Activated naive CD4-positive, alpha-beta T cell treated with anti-CD3 and anti-CD28 coated beads for 36 hours (primary cell): ENCODE measurements at places on chromosomes 11 and 22. TPM values are rescaled to one million over a fixed set of nuclear protein-coding genes. Genes with fewer than 3 reads are reported as not detected.

- no peak for DNase-seq
- no peak overlapping the region for H3K27ac ChIP-seq
- no peak overlapping the region for H3K4me3 ChIP-seq
- no peaks in the 10 kb centered on the region for H3K36me3 ChIP-seq
Observed at GRCh38 chr11:85595285-85595884, 31.8 kb downstream of the DLG2 start.

DNA sequence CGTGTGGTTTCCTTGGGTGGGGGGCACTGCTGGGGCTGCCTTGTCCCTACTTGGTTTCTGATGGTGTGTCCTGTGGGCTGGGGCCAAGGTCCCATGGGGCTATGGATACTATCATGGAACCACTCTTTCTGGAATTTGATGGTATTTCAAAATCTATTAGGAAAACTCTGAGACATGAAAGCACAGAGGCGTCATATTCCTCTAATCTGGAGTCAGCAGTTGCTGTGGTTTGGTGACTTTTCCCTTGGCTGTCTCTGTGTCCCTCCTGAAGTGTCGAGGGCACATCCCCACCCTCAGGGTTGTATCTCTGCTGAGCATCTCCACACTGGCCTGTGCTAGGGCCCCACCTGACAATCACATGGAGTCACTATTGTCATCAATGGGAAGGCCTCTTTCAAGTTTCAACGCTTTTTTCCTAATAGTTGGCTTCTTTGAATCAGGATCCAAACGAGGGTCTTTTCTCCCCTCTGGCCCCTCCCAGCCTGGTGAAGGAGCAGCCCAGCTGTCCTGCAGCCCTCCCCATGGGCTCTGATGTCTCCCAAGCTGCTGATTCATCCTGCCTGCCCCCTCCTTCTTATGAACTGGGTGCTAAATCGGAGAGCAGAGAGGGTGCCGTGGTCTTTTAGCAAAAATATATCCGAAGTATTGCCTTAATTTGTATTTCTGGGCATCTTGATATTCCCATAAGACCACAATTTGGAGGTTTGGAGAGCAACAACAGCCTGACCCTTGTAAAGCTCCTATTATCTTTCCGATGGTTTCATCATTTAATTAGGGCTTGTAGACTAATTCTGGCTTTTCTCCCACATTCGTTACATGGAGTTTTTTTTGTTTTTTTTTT, 38.5 kb downstream of the MED15 start:
- peak overlapping the region; percentile 80 for H3K27ac ChIP-seq
- no peak overlapping the region for H3K4me3 ChIP-seq
- peaks cover 73% of the 10 kb centered on the region for H3K4me1 ChIP-seq
- no peak for DNase-seq
- no peaks in the 10 kb centered on the region for H3K27me3 ChIP-seq

GRCh38 chr11:69915151-69915500, 95.9 kb upstream of the FGF3 start:
- no peak for DNase-seq
- no peaks in the 10 kb centered on the region for H3K4me1 ChIP-seq
- H3K27me3 ChIP-seq: peaks cover 34% of the 10 kb centered on the region
- no peak overlapping the region for H3K27ac ChIP-seq
- H3K4me3 ChIP-seq: no peak overlapping the region

GRCh38 chr11:9203691-9204311, 61.3 kb downstream of the DENND5A start:
- no peak overlapping the region for H3K27ac ChIP-seq
- H3K4me3 ChIP-seq: no peak overlapping the region
- H3K27me3 ChIP-seq: no peaks in the 10 kb centered on the region
- H3K4me1 ChIP-seq: peaks cover 33% of the 10 kb centered on the region

- no peak overlapping the region for H3K27ac ChIP-seq
- no peaks in the 10 kb centered on the region for H3K27me3 ChIP-seq
- H3K36me3 ChIP-seq: no peaks in the 10 kb centered on the region
- H3K4me3 ChIP-seq: no peak overlapping the region
- no peak for DNase-seq
Observed at GRCh38 chr11:113419454-113420003, 31.9 kb downstream of the ANKK1 start.

DNA sequence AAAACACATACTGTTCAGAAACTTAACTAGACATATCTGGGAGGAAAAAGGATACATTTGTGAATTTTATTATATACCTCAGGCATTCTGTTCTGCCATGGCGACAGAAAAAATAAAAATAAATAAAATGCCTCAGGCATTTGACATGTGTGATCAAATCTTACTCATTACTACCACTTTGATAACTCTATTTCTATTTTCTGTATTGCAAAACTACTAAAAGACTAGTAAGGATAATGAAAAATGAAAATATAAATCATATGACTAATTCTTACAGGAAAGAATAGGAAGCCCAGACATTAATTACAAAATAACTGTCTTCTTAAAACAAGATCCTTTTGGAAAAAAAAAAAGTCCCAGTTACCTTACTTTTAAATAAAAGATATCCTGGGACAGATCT, 5.3 kb downstream of the PICALM start:
- no peak for DNase-seq
- H3K4me3 ChIP-seq: peak overlapping the region; percentile 36
- H3K27me3 ChIP-seq: no peaks in the 10 kb centered on the region
- H3K36me3 ChIP-seq: peaks cover 15% of the 10 kb centered on the region

DNA sequence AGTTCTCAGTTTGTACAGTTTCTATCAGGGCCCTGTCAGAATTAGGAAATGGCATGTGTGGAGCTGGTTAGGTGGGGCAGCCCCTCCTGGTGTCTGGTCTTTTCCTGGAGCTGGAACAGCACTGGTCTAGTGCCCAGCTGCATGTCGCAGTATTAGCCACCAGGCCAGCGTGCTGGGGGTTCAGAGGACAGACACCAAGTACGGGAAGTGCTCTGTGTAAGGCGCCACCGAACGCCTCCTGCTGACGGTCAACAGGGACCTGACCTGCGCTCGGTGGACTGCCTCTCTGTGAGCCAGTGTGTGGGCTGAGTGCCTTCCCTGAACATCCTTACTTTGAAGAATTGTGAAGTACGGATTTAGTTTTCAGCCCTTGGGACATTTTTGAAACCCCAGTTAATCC, 33.9 kb downstream of the AP2A2 start:
- H3K27ac ChIP-seq: no peak overlapping the region
- no peak overlapping the region for H3K4me3 ChIP-seq
- H3K27me3 ChIP-seq: no peaks in the 10 kb centered on the region

- H3K4me3 ChIP-seq: no peak overlapping the region
- H3K36me3 ChIP-seq: peaks cover 3% of the 10 kb centered on the region
- no peak for DNase-seq
- H3K27me3 ChIP-seq: no peaks in the 10 kb centered on the region
Observed at GRCh38 chr22:46192210-46192993, 42.1 kb downstream of the PPARA start.

DNA sequence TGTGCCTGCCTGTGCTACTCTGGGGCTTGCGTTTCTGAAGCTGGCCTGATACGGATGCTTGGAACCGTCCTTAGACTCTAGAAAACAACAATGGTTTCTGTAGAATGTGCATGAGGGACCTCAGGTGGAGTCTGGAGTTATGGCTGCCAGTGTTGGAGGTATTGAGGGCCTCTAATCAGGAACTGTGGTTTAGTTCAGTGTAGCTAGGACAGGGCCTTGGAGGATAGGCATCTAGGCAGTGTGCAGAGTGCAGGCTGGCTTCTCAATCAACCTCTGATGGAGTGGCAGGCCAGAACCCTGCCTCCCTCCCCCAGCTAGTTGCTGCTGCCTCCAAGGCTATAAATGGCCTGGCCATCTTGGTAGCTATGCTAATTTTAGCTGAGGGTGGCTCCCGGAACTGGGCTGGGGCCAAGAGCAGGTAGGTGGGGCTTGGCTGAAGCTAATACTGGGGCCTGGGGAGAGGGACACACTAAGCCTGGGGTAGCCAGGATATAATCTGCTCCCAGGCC, 4.0 kb downstream of the STIM1 start:
- H3K27ac ChIP-seq: peak overlapping the region; percentile 64
- peaks cover 4% of the 10 kb centered on the region for H3K36me3 ChIP-seq
- H3K4me3 ChIP-seq: peak overlapping the region; percentile 58
- no peaks in the 10 kb centered on the region for H3K27me3 ChIP-seq
- DNase-seq: peak; percentile 47

GRCh38 chr11:35730254-35730653, 67.7 kb downstream of the TRIM44 start:
- no peaks in the 10 kb centered on the region for H3K27me3 ChIP-seq
- no peak overlapping the region for H3K27ac ChIP-seq
- H3K4me1 ChIP-seq: peaks cover 10% of the 10 kb centered on the region
- DNase-seq: no peak
- H3K36me3 ChIP-seq: peaks cover 63% of the 10 kb centered on the region

DNA sequence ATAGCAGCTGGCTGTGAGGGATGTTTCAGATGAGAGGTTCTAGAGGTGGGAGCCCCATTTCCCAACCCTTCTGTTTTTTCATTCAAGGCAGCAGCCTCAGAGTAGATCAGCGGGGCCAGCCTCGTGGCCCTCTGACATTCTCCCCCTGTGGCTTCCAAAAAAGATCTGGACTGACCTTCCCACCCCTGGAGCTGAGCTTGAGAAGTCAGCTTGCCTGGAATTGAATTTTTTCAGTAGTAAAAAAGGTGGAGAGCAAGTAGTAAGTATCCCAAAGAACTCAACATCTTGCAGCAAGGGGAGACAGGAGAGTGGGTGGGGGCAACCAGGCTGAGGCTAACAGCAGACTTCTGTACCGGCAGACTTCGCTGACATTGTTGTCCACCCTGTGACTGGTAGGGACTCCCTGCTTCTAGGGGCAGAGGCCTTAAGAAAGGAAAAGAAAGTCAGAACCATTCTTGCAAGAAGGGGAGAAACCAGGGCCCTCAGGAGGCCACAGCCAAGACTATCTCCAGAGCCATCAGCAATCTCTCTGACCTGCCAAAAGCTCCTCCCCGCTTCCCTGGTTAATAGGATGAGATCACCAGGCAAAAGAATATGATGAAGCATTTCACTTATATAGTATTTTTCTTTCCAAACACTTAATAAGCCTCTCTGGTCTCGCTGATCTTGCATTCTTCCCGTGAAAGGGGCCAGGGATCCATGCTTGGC, 2.0 kb upstream of the GRIK4 start:
- no peak for DNase-seq
- no peaks in the 10 kb centered on the region for H3K4me1 ChIP-seq
- no peak overlapping the region for H3K27ac ChIP-seq
- H3K36me3 ChIP-seq: no peaks in the 10 kb centered on the region
- H3K4me3 ChIP-seq: no peak overlapping the region

DNA sequence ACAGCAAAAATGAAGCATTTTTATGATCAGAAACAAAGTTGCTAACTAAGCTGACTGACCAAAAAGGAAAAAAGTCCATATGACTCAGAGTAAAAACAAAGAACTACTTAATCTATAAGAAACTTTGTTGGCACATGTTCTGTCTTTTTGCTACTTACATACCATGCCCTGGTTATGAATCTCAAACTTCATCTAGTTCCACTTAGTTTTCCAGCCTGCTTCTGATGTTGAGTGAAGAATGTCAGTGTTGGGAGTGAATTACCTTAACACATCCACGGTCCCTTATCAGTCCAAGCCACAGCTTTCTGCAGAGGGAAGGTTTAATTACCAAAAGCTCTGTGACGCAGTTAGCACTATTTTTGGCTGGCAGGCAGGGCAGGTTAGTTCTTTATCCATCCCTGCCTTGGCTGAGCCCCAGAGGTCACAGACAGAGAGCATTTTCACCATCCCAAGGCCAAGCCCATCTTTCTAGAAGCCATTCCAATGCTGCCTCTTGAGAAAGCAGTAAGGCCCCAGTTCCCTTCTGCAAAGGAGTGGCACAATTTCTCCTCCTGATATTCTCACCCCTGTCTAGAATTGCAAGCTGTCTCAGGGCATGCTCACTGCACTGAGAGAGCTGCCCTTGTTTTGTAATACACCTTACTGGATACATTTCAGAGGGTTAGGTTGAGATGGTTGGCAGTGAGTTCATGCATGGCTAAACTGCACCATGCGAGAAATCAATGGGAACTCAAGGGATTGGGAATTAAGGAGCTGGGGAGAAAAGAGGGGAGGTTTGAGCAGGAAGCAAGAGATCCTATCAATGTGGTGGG, 67.1 kb downstream of the SLC1A2 start:
- H3K4me3 ChIP-seq: no peak overlapping the region
- no peak overlapping the region for H3K27ac ChIP-seq

- H3K4me1 ChIP-seq: peaks cover 19% of the 10 kb centered on the region
- H3K27me3 ChIP-seq: peaks cover 44% of the 10 kb centered on the region
- DNase-seq: no peak
- no peaks in the 10 kb centered on the region for H3K36me3 ChIP-seq
- H3K4me3 ChIP-seq: peak overlapping the region; percentile 6
- no peak overlapping the region for H3K27ac ChIP-seq
Observed at GRCh38 chr11:125494031-125494360, 2.1 kb downstream of the FEZ1 start.

DNA sequence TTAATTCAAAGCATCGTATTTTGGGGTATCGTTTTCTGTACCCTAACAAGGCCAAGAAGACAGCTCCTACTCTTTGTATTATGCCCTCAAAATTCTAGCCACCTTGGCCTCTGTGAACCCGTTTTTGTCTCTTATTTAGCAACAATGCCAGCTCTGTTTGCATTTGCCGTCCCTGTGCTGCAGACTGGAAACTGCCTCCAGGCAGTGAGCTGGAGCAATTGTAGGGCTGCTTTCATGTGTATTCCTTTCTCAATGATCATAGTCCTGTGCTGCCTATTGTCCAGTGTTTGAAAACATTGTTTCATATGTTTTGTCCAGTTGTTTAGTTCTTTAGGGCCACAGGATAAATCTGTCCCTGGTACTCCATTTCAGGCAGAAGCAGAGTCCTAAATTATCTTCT, 19.9 kb upstream of the BACE1-AS start:
- no peak overlapping the region for H3K4me3 ChIP-seq
- no peaks in the 10 kb centered on the region for H3K27me3 ChIP-seq
- no peak for DNase-seq
- no peak overlapping the region for H3K27ac ChIP-seq
- H3K4me1 ChIP-seq: no peaks in the 10 kb centered on the region
- peaks cover 12% of the 10 kb centered on the region for H3K36me3 ChIP-seq

DNA sequence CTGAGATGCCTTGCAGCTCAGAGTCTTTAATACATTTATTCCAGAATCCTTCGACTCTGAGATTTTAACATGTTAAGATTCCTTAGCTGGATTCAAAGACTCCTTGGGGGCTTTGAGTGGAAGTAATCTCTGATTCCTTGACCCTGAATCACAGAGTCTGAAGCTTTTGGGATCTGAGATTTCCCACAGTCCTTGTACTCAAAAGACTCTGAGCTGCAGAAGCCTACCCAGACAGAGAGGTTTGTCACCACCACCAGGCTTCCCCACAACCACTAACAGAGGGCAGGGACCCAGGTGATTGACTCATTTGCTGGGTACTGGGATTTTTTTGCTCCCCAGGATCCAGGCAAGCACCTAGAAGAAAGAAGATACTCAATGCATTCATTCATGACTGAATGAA, 1.4 kb upstream of the SERPINH1 start:
- H3K4me3 ChIP-seq: peak overlapping the region; percentile 94
- no peaks in the 10 kb centered on the region for H3K27me3 ChIP-seq

The RIN1 gene
- 2.6 TPM for total RNA-seq

The SLC22A6 gene
- total RNA-seq: not detected

The MS4A6E gene
- not detected for total RNA-seq

The CRYBB3 gene
- not detected for total RNA-seq

The FERMT3 gene
- 178 TPM for total RNA-seq

The MYO7A gene
- not detected for total RNA-seq

The GDPD5 gene
- 13.5 TPM for total RNA-seq

The APLNR gene
- total RNA-seq: not detected

The RPS3 gene
- total RNA-seq: 5,069 TPM

The HBE1 gene
- total RNA-seq: not detected

The HBG1 gene
- total RNA-seq: not detected

The RFPL2 gene
- not detected for total RNA-seq

The DPP3 gene
- total RNA-seq: 73.8 TPM

The SHANK3 gene
- total RNA-seq: 0.07 TPM

The MIEF1 gene
- total RNA-seq: 33.3 TPM
